NCI-H460 (cell line): ENCODE measurements at places on chromosomes 2 and 18. TPM values are rescaled to one million over a fixed set of nuclear protein-coding genes. Genes with fewer than 3 reads are reported as not detected.

COL4A4 gene
- 6.6 and 8.0 TPM in 2 replicates for total RNA-seq

CHST10 gene
- total RNA-seq = 14.0 and 16.2 TPM in 2 replicates

CSRNP3 gene
- total RNA-seq = 0.74 and 1.2 TPM in 2 replicates

- DNase-seq = no peak
Observed at GRCh38 chr2:205411558-205411957, 270.7 kb upstream of the NRP2 start.

- DNase-seq = no peak
Observed at GRCh38 chr2:73890301-73891092, 2.3 kb upstream of the ACTG2 start.

- no peak for DNase-seq
Observed at GRCh38 chr18:76370201-76370600, 124.8 kb downstream of the ZNF516 start.

- DNase-seq = no peak
Observed at GRCh38 chr2:25566094-25566493, 107.3 kb downstream of the DTNB start.

DNA sequence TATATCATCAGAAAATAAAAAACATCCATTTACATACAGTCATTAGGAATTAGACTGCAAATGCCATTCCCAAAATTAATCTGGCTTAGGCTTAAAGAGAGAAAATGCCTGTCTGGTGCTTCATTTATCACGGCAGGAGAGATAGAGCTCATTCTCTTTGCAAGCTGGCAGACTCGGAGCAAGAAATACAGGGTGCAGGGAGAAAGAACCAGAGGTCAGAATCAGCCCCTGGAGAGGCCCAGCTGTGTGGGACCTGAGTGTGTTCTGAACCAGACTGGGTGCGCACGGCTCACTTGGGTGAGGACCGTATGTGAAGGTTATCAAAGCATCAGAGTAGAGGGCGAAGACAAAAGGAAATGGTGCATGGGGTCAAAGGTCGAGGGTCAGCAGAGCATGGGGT is 227.8 kb downstream of the ACKR3 start:
- DNase-seq = no peak

DNA sequence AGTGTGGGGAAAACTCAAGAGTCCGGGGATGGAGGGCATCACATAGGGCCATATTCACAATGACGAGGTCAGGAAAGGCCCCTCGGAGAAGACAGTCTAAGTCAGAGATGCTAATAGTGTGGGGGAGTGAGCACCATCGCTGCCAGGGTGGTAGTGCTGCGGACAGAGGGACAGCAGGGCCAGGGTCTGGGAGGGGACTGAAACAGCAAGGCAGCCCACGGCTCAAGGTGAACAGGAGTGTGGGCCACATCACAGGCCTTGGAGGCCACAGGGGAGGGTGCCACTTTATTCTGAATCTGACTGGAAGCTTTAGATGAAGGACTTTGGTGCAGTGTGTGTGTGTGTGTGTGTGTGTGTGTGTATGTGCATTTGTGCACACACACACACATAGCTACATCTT is 130.9 kb upstream of the GLI2 start:
- no peak for DNase-seq

- DNase-seq = no peak
Observed at GRCh38 chr2:153717060-153717459, 154.7 kb upstream of the GALNT13 start.

- peak; percentile 44 for DNase-seq
Observed at GRCh38 chr2:138090330-138090729, 126.1 kb downstream of the HNMT start.
